Cardiac ventricle fibroblast (primary cell): ENCODE measurements at places on chromosomes 2 and 18. TPM values are rescaled to one million over a fixed set of nuclear protein-coding genes. Genes with fewer than 3 reads are reported as not detected.

The PFN4 gene
- total RNA-seq = 0.69 TPM in 1 of 2 replicates, not detected in the other

The GPAT2 gene
- 2.3 and 3.2 TPM in 2 replicates for total RNA-seq

The CXCR1 gene
- total RNA-seq = not detected in 2 replicates

The STON1 gene
- 17.0 and 18.0 TPM in 2 replicates for total RNA-seq

The OTOS gene
- not detected in 2 replicates for total RNA-seq

The VWA3B gene
- total RNA-seq = not detected in 2 replicates

The CERS6 gene
- total RNA-seq = 11.9 and 14.0 TPM in 2 replicates
